ENCODE measurements at places on chromosomes 2 and 18.

DNA sequence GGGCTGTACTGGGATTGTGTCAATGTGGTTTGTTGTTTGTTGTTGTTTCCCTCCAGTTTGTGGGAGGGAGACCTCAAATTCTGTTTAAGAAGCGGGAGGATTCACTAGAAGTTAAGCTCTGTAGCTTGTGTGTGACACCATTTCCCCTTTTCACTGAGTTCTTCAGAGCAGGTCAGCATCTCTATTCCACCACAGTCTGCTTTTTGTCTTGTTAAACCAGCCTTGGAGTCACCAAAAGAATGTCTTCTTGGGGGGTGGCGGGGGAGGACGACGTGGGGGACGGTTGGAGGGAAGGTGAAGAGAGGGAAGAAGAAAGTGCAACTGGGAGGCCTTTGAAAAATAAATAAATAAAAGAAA, 2.3 kb upstream of the BCL11A start:
- no peak for DNase-seq

DNA sequence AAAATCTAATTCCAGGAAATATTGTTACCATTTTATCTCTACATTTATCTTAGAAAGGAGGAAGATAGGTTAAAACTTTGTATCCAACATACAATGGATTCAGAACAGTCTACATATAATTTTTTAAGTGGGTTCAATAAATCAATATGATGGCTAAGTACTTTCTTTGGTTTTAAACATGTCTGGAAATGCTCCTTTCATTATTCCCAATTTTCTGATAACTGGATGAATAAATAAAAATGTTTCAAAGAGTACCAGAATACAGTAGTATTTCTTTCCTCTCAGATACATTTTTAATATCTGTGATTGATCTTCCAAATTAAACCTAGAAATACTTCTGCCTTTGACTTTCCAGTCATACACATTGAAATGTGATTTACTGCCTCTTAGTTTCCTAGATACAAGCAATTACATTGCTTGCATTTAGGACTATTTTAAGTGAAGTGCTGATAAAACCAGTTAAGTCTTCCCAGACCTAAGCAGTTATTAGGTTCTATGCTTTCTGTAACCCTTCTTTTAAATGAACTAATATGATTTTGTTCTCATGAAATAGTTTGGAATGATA, 283.5 kb downstream of the CCDC178 start:
- no peak for DNase-seq

DNA sequence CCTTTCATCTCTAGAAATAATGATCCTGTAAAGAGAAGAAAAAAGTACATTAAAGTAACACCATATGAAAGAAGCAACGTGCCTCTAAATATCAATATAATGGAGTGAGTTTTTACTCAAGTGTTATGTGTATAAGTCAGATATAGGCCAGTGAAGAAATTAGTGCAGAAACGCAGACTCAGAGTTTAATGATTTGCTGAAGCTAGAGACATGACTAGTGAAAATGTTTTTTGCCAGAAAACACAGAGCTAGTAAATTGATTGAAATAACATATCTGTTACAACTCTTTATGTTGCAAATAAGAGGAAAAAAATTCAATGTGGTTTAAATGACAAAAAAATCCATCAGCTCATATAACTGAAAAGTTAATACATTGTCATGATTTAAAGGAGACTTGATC, 217.2 kb upstream of the NXPH2 start:
- no peak for DNase-seq

- DNase-seq = no peak
Measured at GRCh38 chr2:28577791-28578680, 82.2 kb downstream of the PLB1 start.

- peak; percentile 42 for DNase-seq
Measured at GRCh38 chr2:131093696-131094462, 619 bp upstream of the FAM168B start.

DNA sequence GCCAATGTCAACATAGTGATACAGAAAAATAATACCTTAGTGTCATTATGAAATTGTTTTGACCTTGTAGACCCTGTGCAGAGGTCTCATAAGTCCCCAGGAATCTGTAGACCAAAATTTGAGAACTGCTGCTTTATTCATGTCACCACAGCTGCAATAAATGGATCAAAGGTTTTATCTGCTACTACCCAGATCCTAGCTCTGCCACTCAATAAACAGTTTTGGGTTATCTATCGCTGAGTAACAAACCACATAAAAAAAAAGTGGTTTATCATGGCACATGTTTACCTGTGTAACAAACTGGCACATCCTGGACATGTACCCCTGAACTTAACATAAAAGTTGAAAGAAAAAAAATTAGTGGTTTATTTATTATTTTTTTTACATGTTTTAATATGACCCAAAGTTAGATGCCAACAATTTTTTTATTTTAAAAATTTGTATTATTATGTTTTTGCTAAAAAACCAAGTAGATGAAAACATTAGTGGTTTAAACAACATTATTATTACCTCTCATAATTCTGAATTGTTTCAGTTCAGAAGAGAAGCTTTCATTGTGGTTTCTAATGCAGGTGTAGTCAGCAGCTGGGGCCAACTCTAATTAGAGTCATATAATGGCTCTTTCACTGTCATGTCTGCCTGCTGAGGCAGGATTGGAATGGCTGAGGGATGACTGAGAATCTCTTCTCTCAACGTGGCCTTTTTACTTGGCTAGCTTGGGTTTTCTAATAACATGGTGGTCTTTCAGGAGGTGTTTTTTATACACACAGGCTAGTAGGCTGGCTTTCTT, 103.3 kb upstream of the SLC38A11 start:
- DNase-seq = no peak

DNA sequence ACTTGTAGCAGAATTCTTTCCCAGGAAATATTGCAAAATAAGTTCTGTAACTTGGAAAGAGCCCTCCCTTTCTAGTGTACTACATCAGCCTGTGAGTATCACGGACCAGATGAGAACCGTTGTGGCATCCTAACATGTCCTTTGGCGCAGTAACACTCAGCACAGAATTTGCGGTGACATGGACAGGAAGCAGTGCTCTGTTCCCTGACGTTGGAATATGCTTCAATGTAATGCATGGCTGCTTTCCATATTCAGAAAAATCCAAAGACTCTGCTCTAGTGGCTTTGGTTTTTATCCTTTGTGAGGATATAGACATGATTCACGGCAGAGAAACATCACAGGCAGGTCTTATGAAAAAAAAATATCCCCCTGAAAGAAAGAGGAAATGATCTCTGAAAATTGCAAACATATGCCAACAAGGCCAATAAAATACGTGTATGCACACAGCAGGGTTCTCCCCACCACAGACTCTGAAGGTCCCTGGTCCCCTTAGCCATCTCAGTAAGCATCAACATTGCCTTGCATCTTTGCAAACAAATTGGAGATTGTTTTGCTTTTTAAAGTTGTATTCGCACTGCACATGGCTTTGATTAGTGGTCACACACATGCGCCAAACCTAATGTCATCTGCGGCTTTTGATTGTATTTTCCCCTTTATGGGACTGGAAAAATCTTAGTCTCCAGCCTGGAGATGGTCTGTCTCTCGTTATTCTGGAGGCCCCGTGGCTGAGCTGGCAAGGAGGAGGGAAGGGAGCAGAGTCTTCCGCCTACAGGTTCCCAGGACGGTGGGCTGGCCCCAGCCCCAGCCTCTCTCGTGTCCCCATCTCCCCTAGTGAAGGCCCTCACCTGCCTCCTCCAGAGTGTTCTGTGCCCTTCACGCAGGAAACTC, 122.9 kb downstream of the COPS8 start:
- DNase-seq = no peak

DNA sequence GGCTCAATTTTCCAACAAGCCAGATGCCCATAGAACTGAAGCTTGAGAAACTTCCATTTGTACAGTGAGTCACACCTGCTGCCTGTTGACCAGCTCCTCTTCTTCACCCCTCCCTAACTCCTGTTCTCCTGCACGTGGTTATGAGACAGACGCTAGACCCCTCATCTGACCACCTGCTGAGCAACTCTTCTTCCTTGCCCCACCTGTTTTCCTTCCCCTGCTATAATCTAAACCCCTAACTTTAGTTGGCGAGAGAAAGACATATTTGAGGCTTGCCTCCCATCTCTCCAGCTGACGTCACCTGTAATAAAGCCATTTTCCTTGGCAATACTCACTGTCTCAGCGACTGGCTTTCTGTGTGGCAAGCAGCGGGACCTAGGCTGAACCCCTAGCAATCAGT, 22.3 kb upstream of the ITM2C start:
- DNase-seq = no peak

DNA sequence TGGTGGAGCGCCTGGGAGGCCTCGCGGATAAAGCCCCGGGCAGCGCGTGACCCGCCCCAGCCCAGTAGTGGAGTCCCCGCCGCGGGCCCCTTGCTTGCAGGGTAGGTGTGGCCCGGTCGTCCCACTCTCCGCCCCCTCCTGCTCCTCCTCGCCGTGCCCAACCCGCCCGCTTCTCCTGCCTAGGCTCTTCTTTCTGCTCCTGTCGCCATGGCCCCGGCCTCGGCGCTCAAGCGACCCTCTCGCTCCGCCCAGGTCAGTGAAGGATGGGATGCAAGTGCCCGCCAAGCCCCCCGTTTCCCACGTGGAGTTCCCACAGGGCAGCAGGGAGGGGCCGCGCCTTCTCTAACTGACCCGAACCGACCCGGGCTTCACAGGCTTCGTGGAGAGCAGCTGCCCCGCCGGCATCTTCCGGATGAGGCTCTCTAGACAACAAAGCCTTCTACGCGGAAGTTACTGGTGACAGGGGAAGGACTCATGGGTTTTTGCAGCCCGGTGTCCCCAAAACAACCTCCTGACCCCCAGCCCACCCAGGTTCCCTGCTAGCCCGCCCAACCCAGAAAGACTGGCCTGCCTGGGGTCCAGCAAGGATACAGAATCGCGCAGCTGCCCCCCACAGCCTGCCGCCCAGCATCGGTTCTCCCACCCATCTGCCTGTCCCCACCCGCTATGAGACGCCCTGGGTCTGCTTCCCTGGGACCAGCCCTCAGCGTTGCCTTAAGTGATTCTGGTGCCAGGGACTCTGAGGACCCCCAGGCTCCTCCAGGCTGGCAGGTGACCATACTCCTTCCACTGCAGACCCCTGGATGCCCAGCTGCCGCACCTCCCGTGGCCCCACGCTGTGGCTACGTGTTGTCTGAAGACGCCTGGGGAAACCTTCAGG, 32.8 kb downstream of the TTC32 start:
- no peak for DNase-seq

DNA sequence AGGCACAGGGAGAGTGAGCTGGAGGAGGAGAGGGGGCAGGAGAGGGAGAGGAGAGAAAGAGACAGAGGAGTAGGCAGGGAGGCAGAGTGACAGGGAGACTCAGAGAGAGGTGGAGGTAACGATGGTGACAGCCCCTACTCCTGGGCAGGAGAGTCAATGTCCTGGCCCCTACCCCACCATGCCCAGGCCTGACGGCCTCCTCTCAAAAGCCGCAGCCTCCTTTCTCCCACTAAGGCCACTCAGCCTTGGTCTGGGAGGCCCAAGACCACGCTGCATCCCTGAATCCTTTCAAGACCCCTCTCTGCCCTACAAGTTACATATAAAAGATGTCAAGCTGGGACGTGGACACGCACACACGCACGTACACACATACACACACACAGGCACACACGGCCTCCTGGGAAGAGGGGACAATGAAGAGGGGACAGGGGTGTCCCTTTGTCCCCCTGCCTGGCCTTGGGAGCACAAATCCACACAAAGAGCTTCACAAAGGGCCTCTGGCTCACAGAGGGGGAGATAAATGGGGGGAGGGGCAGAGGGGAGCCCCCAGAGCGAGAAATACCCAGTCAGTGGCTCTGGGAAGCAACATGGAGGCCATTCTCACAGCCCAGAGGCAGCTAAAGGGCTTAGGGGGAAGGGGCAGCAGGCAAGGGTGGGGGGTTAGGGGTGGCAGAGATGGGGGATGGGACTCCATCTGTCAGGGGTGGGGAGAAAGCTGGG, 19.5 kb upstream of the TNS1 start:
- DNase-seq = no peak

GRCh38 chr2:207224381-207224780, 58.6 kb upstream of the KLF7 start:
- no peak for DNase-seq

- DNase-seq = no peak
Measured at GRCh38 chr2:53969968-53970723, 647 bp downstream of the PSME4 start.

GRCh38 chr2:88828397-88829137, 137.1 kb downstream of the RPIA start:
- no peak for DNase-seq

DNA sequence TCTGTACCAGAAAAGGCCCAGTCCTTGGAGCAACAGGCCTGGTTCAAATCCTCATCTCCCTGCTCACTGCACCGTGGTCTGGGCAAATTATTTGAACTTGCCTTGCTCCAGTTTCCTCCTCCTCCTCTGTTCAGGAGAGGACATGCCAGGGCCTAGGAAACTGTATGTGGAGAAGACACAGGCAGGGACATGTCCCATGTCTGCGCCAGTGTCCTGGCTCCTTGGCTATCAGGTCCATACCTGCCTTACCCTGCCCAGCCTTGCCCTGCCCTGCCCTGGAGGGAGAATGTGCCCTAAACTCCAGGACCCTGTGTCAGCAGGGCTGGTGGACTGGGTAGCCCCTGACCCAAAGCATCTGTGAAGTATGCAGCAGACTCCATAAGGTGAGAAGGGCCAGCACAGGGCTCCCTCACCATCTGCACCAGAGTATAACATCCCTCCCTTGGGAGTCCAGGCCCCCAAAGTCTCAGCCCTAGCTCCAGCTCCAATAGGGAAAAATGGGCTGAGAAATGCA, 165.3 kb downstream of the GALNT1 start:
- no peak for DNase-seq

GRCh38 chr18:22539051-22539765, 121.5 kb upstream of the CTAGE1 start:
- DNase-seq = no peak

GRCh38 chr2:15941481-15941850, 1.1 kb downstream of the MYCN start:
- DNase-seq = peak; percentile 55

DNA sequence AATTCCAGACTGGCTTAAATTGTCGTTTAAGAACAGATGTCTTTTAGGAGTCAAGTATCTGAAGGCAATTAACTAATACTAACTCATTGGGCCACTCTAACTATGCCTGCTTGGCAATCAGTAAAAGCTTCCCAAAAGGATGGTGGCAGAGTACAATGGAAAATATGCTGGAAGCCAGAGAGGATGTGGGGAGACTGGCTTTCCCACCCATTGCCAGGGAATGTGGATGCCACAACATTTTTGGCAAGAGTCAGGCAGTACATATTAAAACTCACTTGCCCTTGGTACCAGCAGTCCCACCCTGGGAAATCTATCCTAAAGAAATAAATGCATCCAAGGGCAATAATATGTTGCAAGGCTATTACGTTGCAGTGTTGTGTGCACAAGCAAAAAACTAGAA, 74.0 kb upstream of the FZD7 start:
- DNase-seq = no peak

- DNase-seq = no peak
Measured at GRCh38 chr2:185608799-185609198, 129.8 kb upstream of the FSIP2 start.

- DNase-seq = no peak
Measured at GRCh38 chr2:260507-261161, 3.2 kb downstream of the SH3YL1 start.

DNA sequence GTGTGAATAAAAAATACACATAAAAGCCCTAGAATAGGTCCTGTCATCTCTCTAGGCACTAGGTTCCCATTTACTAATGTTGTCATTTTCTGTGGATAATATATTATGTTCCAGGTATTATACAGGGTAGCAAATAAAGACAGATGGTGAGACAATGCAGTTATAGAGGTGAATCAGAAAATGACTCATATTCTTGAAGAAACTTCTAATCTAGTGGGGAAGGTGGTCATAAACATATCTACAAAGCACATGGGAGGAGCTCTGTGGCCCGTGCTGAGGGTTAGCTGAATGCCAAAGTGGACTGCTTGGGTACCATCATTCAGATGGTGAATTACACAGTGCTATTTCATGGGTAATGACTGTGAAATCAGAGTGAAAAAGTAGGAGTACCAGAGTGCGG, 700.9 kb downstream of the ERBB4 start:
- DNase-seq = no peak
